ENCODE measurements at places on chromosomes 13 and 19.
A peak's percentile ranks its signal among the peaks of the same experiment; 100 is the strongest.

- no peaks in the 10 kb centered on the region for H3K36me3 ChIP-seq
- H3K4me1 ChIP-seq: peaks cover 5% of the 10 kb centered on the region
- H3K27ac ChIP-seq: no peak overlapping the region
- no peak overlapping the region for H3K4me3 ChIP-seq
- peak; percentile 25 for DNase-seq
- H3K27me3 ChIP-seq: no peaks in the 10 kb centered on the region
Measured at GRCh38 chr13:73138638-73139491, 80.1 kb downstream of the KLF5 start.

DNA sequence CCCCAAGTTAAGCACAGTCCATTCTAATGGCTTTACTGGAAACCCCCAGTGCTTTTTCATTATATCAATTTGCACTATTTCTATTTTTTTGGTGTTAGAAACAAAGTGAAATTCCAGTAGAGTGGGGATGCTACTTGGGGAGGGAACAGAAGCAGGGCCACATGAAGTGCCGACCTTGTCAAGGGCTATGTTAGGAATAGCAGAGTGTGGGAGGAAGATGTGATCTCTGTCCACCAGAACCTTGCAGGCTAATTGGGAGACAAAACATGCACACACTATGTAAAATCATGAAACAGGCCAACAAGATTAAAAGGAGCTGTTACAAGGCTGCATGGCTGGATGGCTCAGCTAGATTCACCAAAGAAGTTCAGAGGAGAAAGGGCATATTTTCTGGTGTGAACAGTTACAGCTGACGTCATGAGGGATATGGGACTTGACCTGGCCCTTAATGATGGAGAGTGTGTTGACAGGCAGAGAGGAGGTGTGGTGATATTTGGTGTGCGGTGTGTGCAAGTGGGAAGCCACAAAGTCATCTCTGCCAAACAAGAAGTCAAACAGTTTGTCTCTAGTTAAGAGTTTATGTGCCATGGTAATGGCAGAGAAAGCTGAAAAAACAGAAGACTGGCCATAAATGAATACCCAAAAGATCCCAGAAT is 318.4 kb upstream of the MAB21L1 start:
- no peaks in the 10 kb centered on the region for H3K27me3 ChIP-seq
- no peak overlapping the region for H3K4me3 ChIP-seq
- no peaks in the 10 kb centered on the region for H3K4me1 ChIP-seq
- H3K36me3 ChIP-seq: no peaks in the 10 kb centered on the region
- H3K27ac ChIP-seq: no peak overlapping the region
- no peak for DNase-seq

DNA sequence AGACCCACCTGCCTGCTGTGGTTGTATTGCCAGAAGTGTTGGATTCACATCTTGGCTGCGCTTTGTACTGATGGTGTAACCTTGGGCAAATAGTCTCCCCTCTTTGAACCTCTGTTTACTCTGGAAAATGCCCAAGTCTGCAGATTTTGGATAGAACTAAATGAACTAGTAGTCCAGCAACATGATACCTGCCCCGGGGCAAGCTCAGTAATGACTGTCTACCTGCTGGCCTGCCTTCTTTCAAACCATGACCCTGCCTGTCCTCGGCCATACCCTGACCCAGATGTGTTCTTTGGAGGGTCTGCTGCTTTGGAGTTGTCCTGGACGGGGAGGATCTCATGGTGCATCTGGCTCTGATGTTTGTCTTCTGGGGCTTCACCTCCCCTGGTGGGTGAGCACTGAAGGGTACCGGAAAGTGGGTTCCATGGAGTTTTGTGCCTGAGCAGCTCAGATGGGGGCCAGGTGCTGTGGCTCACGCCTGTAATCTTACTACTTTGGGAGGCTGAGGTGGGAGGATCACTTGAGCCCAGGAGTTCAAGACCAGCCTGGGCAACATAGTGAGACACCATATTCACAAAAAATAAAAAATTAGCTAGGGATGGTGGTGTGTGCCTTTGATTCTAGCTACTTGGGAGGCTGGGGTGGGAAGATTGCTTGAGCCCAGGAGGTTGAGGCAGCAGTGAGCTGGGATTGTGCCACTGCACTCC is 59.5 kb downstream of the TNFRSF19 start:
- no peak for DNase-seq
- H3K4me3 ChIP-seq: no peak overlapping the region
- H3K36me3 ChIP-seq: no peaks in the 10 kb centered on the region
- no peaks in the 10 kb centered on the region for H3K27me3 ChIP-seq
- H3K4me1 ChIP-seq: peaks cover 16% of the 10 kb centered on the region

- H3K4me3 ChIP-seq: no peak overlapping the region
- no peaks in the 10 kb centered on the region for H3K36me3 ChIP-seq
- DNase-seq: no peak
- no peak overlapping the region for H3K27ac ChIP-seq
Measured at GRCh38 chr13:51015973-51016372, 95.1 kb downstream of the C13orf42 start.

DNA sequence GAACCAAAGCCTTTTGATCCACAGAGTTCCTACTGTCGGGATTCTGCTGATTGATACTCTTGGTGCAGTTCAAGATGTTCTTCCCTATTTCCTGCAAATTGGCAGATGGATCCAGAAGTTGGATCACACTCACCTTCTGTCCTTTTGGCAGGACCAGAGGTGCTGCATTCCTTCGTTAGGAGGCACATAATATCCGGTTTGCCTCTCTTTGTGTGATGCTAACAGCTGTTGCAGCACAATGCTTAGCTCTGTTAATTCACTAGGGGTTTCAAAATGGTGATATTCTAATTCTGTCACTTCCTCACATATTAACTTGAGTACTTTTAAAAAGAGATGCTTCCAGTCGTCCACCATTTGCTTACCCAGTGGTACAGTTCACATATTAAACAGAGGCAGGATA is 15.2 kb upstream of the CHST8 start:
- no peak for DNase-seq
- H3K4me3 ChIP-seq: no peak overlapping the region
- H3K27me3 ChIP-seq: no peaks in the 10 kb centered on the region
- no peaks in the 10 kb centered on the region for H3K4me1 ChIP-seq
- H3K36me3 ChIP-seq: no peaks in the 10 kb centered on the region

DNA sequence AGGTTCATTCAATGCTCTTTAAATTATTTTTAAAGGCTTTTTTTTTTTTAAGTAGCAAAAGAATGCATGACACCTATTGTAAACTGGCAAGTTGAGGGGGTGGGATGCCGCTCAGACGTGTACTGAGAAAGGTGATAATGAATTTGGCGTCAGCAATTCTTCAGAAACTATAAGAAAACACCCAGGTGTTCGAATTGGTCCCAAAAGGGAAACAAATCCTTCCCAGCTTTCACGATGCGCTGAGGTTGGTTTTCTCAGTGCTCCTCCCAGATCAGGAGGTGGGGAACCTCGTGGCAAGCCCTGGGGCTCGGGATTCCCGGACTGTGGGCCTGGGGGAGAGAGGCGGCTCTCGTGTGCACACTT is 543 bp upstream of the FAM124A start:
- H3K4me1 ChIP-seq: peaks cover 6% of the 10 kb centered on the region
- no peaks in the 10 kb centered on the region for H3K36me3 ChIP-seq
- DNase-seq: peak; percentile 53
- peak overlapping the region; percentile 28 for H3K4me3 ChIP-seq
- no peaks in the 10 kb centered on the region for H3K27me3 ChIP-seq

DNA sequence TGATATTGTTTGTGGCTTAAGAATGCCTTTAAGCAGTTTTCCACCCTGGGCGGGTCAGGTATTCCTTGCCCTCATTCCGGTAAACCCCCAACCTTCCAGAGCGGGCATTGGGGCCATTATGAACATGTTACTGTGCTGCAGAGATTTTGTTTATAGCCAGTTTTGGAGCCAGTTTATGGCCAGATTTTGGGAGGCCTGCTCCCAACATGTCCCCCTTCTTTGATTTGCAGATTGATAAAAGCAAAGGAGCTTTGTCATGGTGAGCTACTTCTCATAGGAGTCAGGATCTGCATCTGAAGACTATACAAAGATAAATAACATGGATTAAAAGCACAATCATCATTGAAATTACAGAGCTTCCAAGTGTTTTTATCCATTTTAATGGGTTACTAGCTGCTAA is 36.9 kb upstream of the ZNF562 start:
- no peak overlapping the region for H3K4me3 ChIP-seq
- no peak for DNase-seq
- H3K27me3 ChIP-seq: no peaks in the 10 kb centered on the region
- H3K4me1 ChIP-seq: no peaks in the 10 kb centered on the region
- no peaks in the 10 kb centered on the region for H3K36me3 ChIP-seq

- no peaks in the 10 kb centered on the region for H3K4me1 ChIP-seq
- no peak overlapping the region for H3K4me3 ChIP-seq
- no peak for DNase-seq
- peaks cover 2% of the 10 kb centered on the region for H3K36me3 ChIP-seq
- no peak overlapping the region for H3K27ac ChIP-seq
Measured at GRCh38 chr13:110511509-110512181, 49.9 kb downstream of the RAB20 start.

- H3K36me3 ChIP-seq: no peaks in the 10 kb centered on the region
- no peaks in the 10 kb centered on the region for H3K27me3 ChIP-seq
- peak within 1 kb of the TSS; percentile 95 for H3K4me3 ChIP-seq
- H3K27ac ChIP-seq: peak within 1 kb of the TSS; percentile 78
- peak; percentile 80 for DNase-seq
- peaks cover 2% of the 10 kb centered on the region for H3K4me1 ChIP-seq
Measured at GRCh38 chr19:1568320-1569019, at the start of gene MEX3D. TSS of gene MEX3D (minus strand) at chr19:1568325. CDS start at chr19:1568058, 267 bp downstream.

DNA sequence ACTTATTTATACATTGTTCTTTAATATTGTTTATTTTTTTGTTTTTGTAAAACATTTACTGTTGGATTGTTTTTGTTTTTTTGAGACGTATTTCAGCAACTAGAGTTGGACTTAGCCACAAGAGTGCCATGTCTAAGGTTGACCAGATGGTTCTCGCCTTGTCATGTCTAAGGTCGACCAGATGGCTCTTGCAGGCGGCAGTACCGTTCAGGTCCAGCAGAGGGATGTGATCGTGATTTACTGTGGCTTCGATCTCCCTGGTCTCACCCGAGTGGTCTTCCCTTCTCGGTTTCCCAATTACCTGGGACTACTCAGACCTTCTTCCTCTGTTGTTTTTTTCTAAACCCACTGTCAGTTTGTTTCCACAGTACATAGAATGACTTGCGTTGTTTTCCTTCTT is 1438.6 kb downstream of the UQCRFS1 start:
- no peaks in the 10 kb centered on the region for H3K4me1 ChIP-seq
- H3K36me3 ChIP-seq: peaks cover 5% of the 10 kb centered on the region
- no peaks in the 10 kb centered on the region for H3K27me3 ChIP-seq
- peak; percentile 38 for DNase-seq
- no peak overlapping the region for H3K27ac ChIP-seq

DNA sequence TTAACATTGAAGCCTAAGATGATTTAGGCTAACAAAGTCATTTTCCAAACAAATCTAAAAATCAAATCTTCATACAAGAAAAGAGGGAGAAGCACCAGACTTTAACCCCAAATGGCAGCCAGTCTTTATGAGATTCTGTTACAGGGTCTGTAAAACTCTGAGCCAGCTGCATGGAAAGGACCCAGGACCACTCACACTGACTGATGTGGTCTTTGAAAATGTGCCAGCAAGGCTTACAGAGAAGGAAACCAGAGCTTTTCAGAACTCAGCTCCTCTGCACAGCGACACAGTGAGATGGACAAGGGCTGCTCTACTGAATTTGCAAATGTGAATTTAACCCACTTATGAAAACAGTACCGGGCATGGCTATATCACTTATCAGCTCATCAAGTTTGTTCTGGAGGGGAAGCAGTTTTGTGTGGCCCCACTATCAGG is 98.8 kb upstream of the SERP2 start:
- H3K4me3 ChIP-seq: no peak overlapping the region
- DNase-seq: no peak
- H3K36me3 ChIP-seq: no peaks in the 10 kb centered on the region
- H3K27ac ChIP-seq: no peak overlapping the region
- no peaks in the 10 kb centered on the region for H3K27me3 ChIP-seq
- no peaks in the 10 kb centered on the region for H3K4me1 ChIP-seq

- H3K27ac ChIP-seq: no peak overlapping the region
- H3K4me3 ChIP-seq: peak overlapping the region; percentile 85
- no peaks in the 10 kb centered on the region for H3K36me3 ChIP-seq
- no peaks in the 10 kb centered on the region for H3K27me3 ChIP-seq
Measured at GRCh38 chr19:7681340-7682174, 924 bp downstream of the TRAPPC5 start.

DNA sequence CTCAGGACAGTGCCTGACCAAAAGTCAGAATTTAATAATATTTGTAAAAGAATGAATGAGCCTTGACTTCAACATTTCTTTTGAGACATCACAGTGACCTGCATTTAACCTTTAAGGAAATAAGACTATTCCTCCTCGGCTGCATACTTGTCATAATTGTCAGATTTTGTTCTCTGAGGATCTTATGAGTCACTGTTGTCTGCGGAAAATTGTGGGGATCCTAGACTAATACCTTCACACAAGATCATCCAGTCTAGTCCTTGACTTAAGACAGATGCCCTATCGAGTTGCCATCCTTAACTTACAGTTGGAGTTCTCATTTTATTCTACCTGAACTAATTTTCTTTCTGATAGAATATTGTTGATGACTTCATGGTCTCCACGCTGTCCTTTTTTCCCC is 198.4 kb downstream of the DLEU7 start:
- no peaks in the 10 kb centered on the region for H3K36me3 ChIP-seq
- no peaks in the 10 kb centered on the region for H3K27me3 ChIP-seq
- no peak for DNase-seq
- H3K27ac ChIP-seq: no peak overlapping the region

GRCh38 chr19:13461536-13461935 is 44.7 kb downstream of the CACNA1A start:
- no peak for DNase-seq
- no peaks in the 10 kb centered on the region for H3K27me3 ChIP-seq
- H3K4me1 ChIP-seq: no peaks in the 10 kb centered on the region
- no peak overlapping the region for H3K4me3 ChIP-seq
- no peak overlapping the region for H3K27ac ChIP-seq

DNA sequence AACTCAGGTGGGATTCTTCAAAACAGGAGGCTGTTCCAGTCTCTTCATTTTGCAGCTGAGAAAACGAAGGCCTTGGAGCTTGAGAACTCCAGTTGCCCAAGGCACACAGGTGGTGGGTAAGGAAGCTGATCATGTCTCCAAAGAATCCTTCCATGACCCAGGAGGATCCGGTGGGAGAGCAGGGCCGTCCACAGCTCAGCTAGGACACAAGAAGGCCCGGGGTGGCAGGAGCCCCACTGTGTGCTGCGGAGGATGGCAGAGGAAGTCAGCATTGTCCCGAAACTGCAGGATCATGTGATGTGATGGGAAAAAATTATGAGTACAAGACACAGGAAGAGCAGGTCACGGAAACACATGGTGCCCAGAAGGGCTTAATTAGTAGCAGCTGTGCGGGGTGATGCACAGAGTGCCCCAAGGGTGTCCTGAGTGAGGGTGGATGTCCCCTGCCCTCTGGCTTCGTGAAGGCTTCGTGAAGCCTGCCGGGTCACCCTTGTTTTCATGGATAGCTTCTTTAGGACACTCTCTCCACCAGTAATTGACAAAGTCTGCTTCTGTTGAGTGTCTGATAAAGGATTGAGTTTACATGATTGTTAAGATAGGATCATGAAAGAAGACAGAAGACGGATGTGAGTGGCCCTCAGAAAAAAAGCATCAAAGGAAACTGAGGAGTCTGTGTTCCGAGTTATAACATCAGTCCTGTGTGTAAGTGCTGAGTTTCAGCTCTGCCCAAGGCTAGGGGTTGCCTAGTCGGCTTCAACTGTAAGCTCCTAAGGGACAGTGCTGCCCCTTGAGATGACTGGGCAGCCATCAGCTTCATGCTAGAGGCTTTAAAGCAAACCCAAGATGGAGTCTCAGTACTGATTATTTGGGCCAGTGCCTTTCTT is 33.8 kb upstream of the SACS start:
- DNase-seq: no peak
- no peaks in the 10 kb centered on the region for H3K36me3 ChIP-seq
- no peaks in the 10 kb centered on the region for H3K27me3 ChIP-seq
- no peak overlapping the region for H3K4me3 ChIP-seq
- H3K27ac ChIP-seq: no peak overlapping the region
